ENCODE measurements at places on chromosomes 11 and 22.

DNA sequence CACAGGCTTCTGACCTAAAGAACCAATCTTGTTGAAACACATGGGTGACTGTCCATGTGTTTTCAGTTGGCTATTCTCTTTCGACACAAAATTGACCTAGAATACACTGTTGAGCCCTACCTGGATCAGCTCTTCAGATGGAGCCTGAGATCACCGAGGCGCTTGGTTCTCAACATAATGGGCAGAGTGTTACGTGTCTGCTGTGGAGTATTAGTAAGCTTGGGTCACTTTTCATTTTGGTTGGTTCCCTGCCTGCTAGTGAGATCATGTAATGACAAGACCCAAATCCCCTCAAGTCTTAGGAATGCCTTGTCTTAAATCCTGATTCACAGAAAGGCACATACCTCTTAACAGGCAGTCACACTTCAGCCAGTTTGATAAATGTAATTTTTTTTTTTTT is 8.7 kb downstream of the MED19 start:
- DNase-seq = no peak

DNA sequence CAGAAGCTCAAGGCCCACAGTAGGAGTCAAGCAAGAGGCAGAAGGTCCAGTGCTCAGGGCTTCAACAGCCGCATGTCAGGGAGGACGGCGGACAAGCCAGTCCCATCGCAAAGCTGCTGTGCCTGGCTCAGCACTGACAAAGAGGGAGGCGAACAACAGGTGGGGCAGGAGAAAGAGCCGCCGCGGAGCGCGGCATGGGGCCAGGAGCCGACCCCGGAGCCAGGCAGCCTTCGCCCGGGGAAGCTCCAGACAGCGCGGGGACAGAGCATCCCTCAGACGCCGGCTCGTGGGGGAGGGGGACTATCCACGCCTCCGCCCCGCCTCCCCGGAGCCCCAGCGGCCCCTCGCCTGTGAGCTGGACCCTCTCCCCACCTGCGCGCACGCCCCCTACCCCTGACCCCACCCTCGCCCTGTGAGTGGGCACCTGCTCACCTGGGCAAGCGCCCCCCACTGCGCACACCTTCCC is 369 bp downstream of the DHCR7 start:
- no peak for DNase-seq

DNA sequence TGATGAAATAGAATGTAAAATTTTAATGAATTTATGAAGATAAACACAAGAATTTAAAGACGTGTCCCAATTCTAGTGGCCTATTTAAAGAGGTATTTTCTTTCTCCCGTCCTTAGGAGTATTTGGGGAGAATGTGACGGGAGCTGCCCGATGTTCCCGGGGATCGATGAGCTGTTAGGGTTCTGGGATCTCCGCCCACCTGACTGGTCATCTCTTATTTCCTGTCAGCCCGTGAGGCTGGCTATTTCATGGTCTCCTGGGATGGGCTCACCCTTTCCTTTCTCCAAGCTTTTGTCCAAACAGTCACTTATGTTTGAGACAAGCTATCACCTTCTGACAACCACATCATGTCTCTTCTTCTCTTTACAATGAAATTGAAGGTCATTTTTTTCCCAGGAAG is 16.9 kb upstream of the CLMP start:
- DNase-seq = no peak

- no peak for DNase-seq
Observed at GRCh38 chr11:14422052-14422813, 63.2 kb upstream of the RRAS2 start.

DNA sequence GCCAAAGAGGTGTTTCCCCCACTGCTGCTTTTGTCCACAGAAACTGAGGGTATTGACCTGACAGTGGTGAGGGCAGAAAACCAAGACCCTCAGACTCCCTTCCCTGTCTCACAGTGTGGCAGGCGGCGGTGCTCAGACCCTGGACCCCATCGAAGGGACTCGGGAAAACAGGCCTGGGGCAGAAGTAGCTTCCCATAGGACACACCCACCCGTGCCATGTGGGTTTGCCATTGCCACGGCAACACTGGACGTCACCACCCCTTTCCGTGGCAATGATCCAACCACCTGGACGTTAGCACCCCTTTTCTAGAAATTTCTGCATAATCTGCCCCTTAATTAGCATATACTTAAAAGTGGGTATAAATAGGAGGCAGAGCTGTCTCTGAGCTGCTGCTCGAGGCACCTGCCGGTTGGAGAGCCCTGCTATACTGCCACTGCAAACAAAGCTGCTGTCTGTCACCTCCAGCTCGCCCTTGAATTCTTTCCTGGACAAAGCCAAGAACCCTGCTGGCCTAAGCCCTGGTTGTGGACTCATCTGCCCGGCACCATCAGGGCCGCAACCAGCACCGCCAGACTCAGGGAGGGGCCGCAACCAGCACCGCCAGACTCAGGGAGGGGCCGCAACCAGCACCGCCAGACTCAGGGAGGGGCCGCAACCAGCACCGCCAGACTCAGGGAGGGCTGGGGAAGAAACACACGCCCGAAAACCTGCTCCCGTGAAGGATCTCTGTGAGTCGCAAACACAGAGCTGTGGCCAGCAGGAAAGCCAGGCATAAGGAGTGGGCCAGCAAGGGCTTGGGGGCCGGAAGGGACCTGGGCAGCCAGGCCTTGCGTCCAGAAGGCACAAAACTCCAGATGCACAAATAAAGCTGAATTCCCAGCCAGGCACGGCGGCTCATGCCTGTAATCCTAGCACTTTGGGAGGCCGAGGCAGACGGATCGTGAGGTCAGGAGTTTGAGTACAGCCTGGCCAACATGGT is 10.4 kb downstream of the MLC1 start:
- DNase-seq = no peak

GRCh38 chr11:7449841-7450214 is 35.5 kb upstream of the OLFML1 start:
- DNase-seq = no peak

GRCh38 chr11:15662285-15662684 is 547.6 kb downstream of the INSC start:
- DNase-seq = no peak

DNA sequence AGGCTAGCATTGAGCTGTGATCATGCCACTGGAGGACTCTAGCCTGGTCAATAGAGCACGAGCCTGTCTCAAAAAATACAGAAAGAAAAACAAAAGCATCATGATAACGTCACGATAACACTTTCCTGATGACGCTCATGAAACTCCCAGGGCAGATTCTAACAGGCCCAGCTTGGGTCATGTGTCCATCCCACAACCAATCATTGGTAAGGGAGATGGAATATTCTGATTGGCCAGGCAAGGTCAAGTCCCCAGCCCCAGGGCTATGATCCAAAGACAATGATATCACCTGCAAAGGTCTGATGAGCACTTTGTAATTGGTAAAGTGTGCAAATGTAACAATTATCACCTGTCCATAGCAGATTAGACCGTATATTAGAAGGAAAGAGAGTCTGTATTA is 21.5 kb upstream of the DDX6 start:
- no peak for DNase-seq

GRCh38 chr11:59216641-59217564 is 4.2 kb upstream of the MPEG1 start:
- no peak for DNase-seq

DNA sequence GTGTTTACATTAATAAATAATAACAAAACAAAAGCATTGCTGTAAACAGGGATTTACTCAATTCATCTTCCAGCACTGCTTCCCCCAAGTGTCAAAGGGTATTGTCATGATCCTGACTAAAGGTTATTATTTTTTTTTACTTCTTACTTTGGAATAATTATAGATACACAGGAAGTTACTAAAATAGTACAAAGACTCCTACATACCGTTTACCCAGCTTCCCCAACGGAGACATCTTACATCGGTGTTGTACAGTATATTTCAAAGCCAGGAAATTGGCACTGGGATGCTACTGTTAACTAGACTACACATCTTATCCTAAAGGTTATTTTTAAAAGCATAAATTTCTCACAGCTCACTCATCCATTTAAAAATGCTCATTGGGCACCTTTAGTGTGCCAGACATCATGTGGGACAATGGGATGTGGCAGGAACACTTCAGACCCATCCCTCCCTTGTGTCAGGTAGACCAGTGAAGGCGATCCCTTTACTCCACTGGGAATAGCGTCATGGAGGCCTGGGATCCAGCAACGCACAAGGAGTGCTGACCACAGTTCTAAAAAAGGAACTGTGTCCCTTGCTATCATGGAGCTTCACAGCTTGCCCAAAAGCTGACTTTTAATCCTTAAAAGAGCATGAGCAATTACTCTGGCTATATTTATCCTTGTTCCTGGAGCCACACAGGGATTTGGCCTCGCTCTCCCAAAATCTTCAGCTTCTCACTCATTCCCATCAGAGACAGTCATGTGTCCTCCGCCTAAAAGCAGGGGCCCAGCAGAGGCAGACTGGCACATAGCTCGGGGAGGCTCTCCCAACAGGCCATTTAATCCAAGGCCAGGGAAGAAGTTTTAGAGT is 3.1 kb upstream of the IRAG1 start:
- no peak for DNase-seq

DNA sequence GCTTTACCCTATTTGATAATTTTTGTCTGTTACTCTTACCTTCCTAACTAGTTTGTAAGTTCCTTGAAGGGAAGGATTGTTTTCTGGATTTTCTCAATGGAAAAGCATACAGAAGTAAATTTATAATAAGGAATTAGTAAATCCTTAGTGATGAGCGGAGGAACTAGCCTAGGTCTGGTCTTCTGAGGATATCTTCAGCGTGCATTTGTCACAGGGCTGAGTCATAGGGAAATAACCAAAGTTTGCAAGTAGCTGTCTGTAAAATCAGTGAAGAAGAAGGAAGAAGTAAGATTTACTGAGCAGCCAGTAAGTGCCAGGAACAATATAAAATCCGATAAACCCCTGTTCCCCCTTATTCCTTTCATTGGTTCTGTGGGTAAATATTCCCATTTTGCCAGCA is 162.7 kb upstream of the SORL1-AS1 start:
- DNase-seq = no peak

DNA sequence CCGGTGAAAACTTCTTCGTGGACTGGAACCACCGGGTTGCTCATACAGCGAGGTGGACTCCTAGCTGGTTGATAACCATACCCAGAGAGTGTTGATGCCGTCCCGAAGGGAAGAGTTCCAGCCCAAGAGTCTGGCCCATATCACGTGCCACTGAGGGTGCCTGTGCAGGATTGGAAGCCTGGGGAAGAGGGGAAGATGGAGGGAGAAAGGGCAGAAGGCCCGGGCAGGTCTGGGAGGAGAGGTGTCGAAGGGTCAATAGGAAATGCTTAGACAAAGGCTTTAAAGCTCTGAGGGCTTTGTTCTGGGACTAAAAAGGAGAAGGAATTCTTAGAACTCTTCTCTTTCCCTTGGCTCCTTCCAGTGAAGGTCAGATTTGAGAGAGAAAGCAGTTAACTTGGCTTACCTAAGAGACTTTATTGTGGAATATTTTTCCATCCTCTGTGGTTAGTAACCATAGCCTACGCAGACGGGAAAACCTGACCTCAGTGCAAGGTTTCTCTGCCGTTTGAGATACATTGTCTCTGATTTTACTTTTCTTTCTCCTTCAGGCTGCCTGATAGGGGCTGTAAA is 70.5 kb downstream of the JAM3 start:
- DNase-seq = no peak

DNA sequence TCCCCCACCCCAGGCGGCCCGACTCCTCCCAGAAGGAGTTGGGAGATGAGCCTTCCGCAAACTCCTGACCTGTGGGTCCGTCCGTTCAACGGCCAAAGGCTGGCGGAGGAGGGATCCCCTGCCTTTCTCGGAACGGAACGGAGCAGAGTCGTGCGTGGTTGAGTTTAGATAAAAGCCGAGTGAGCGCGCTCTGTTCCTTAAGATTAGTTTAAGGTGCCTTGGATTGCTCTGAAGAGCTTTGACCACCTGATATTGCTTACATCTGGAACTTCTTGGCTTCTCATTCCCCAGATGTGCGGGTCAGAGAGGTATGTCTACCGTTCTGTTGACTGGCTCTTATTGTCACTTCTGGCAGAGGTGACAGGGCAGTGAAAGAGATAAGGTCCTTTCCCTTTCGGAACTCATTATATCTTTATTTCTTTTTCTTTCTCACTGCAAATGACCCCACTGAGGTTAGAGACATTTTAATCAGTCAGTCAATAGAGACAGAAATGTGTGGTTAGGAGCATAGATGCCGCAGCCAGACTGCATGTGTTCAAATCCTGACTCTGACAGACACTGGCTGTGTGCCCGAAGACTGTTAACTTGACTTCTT is at the start of gene TRIM6:
Gene TRIM6 (plus strand): TSS at position 31 of the 595 bp plus-strand sequence. CDS start 261 bp downstream, at position 292.
- no peak for DNase-seq

GRCh38 chr22:49011379-49011768 is 816.3 kb downstream of the BRD1 start:
- DNase-seq = no peak

- no peak for DNase-seq
Observed at GRCh38 chr11:44418456-44418830, 108.5 kb upstream of the ALX4 start.

GRCh38 chr11:78905756-78906155 is 331.1 kb upstream of the NARS2 start:
- no peak for DNase-seq

- DNase-seq = no peak
Observed at GRCh38 chr11:78220218-78221157, 31.8 kb downstream of the USP35 start.

DNA sequence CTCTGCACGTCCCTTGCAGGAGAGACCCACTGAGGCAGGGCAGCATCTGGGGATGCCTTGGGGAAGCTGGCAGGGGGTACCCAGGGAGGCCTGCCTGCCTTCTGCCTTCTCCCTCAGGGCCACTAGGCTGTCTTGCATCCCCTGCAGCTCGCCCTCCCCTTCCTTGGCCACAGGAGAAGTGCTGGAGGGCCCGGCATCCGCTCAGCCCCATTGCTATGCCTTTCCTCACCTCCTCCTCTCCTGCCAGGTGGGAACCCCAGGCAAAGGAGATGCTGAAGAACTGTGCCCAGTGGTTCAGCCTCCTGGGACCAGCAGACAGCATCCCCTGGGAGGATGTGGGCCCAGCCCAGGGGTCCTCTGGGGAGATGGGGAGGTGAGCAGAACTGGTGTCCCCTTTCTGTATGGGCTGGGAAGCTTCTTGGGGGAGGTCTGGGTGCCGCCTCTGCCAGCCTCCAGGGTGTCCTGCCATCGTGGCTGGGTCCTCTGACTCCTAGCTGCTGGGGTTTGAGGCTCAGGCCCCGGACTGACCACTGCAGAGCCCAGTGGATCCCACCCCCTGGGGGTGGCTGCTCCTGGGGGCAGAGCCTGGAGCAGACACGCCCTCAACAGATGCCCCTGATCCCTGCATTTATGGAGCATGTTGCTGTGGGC is 20.6 kb downstream of the MRGPRG start:
- DNase-seq = no peak

GRCh38 chr11:17958446-17958845 is 54.4 kb downstream of the SERGEF start:
- DNase-seq = no peak

- no peak for DNase-seq
Observed at GRCh38 chr22:22728382-22728781, 84.0 kb downstream of the GGTLC2 start.

GRCh38 chr11:12155696-12156095 is 45.3 kb downstream of the MICAL2 start:
- no peak for DNase-seq

- DNase-seq = no peak
Observed at GRCh38 chr22:29609139-29609538, 5.7 kb downstream of the NF2 start.

GRCh38 chr22:27557286-27558008 is 244.1 kb downstream of the MN1 start:
- no peak for DNase-seq

GRCh38 chr22:50490531-50491308 is 4.1 kb downstream of the MIOX start:
- no peak for DNase-seq
